Naive thymus-derived CD8-positive, alpha-beta T cell (primary cell): ENCODE measurements at places on chromosomes 1 and 21.

- DNase-seq = no peak
- H3K4me3 ChIP-seq = peak overlapping the region; percentile 59
- no peak overlapping the region for H3K27ac ChIP-seq
- peaks cover 56% of the 10 kb centered on the region for H3K27me3 ChIP-seq
- peaks cover 1% of the 10 kb centered on the region for H3K4me1 ChIP-seq
Measured at GRCh38 chr1:50332941-50333594, 90.2 kb downstream of the DMRTA2 start.

GRCh38 chr1:205476648-205477047 lies 20.8 kb upstream of the BLACAT1 start:
- H3K27me3 ChIP-seq = peaks cover 14% of the 10 kb centered on the region
- H3K4me1 ChIP-seq = peaks cover 39% of the 10 kb centered on the region
- peaks cover 5% of the 10 kb centered on the region for H3K36me3 ChIP-seq

DNA sequence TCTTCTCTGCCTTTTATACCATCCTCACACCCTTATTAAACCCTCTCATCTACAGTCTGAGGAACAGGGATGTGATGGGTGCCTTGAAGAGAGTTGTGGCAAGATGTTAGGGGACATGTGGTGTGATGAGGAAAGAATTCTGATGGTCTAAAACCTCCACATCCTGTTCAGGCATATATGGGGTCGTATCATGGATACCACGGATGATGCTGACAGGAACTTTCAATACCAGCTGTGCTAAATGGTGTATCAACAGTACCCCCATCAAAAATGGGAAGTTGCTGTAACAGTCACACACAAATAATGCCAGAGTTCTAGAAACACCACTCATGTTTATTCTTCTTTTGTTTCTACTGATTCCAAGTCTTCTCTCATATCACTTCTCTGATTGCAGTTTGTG lies 12.9 kb downstream of the OR2T6 start:
- no peak overlapping the region for H3K4me3 ChIP-seq
- peaks cover 20% of the 10 kb centered on the region for H3K27me3 ChIP-seq
- H3K27ac ChIP-seq = no peak overlapping the region
- DNase-seq = no peak
- no peaks in the 10 kb centered on the region for H3K4me1 ChIP-seq

- DNase-seq = no peak
- H3K4me1 ChIP-seq = no peaks in the 10 kb centered on the region
- no peaks in the 10 kb centered on the region for H3K36me3 ChIP-seq
- peaks cover 4% of the 10 kb centered on the region for H3K27me3 ChIP-seq
Measured at GRCh38 chr1:56469640-56470371, 109.6 kb downstream of the PLPP3 start.

DNA sequence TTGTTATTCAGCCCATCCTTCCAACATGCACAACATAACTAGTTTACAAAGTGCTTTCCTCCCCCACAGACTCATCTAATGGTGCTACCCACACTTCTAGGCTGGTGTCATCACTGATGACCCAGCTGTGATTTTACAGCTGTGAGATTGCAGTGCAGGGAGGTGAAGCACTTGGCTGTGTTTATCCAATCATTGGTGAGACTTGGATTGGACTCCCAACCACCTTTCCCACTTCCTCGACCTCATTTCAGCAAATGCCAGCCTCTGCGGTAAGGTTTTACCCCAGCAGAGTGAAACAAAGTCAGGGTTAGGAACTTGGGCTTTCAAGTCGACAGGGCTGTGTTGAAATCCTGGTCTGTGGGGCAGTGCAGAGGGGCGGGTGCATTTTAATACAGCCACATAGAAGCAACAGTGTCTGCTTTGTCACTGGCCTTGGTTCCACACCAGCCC lies 22.1 kb downstream of the ECHDC2 start:
- H3K27ac ChIP-seq = no peak overlapping the region
- H3K4me3 ChIP-seq = no peak overlapping the region
- H3K27me3 ChIP-seq = no peaks in the 10 kb centered on the region
- DNase-seq = no peak

- peak; percentile 16 for DNase-seq
- no peak overlapping the region for H3K27ac ChIP-seq
- H3K36me3 ChIP-seq = no peaks in the 10 kb centered on the region
- no peak overlapping the region for H3K4me3 ChIP-seq
- peaks cover 26% of the 10 kb centered on the region for H3K27me3 ChIP-seq
Measured at GRCh38 chr1:227449051-227449450, 114.3 kb upstream of the ZNF678 start.

GRCh38 chr1:152159144-152159543 lies at the start of gene RPTN:
Gene RPTN, minus strand, starts transcription at chr1:152159228. Its CDS starts 1,339 bp downstream, at chr1:152157889.
- no peaks in the 10 kb centered on the region for H3K4me1 ChIP-seq
- no peak for DNase-seq
- H3K27ac ChIP-seq = no peak within 1 kb of the TSS
- H3K36me3 ChIP-seq = no peaks in the 10 kb centered on the region

GRCh38 chr1:103109311-103109920 lies 1.1 kb upstream of the COL11A1 start:
- H3K4me1 ChIP-seq = peaks cover 9% of the 10 kb centered on the region
- no peak overlapping the region for H3K4me3 ChIP-seq
- DNase-seq = no peak

DNA sequence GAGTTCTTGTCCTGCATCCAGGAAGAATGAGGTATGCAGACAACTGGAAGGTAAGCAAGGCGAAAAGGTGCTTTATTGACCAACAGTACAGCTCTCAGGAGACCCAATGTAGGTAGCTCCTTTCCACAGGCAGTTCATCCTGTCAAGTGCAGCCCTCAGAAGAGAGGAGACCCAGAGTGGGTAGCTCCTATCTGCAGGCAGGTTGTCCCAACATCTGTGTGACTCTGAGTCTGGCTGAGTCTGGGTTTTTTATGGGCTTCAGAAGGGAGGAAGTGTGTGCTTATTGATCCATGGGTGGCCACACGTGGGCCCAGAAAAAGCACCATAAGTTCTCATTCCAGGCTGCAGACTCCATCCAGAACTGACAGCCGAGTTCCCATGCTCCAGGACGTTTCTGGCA lies 34.0 kb downstream of the ZNF691 start:
- H3K27me3 ChIP-seq = peaks cover 5% of the 10 kb centered on the region
- no peak overlapping the region for H3K4me3 ChIP-seq
- no peak for DNase-seq
- H3K27ac ChIP-seq = no peak overlapping the region
- no peaks in the 10 kb centered on the region for H3K36me3 ChIP-seq
- no peaks in the 10 kb centered on the region for H3K4me1 ChIP-seq

GRCh38 chr1:55441489-55441888 lies 226.3 kb upstream of the USP24 start:
- H3K4me3 ChIP-seq = no peak overlapping the region
- no peak overlapping the region for H3K27ac ChIP-seq
- no peak for DNase-seq
- H3K27me3 ChIP-seq = peaks cover 4% of the 10 kb centered on the region

- no peak within 1 kb of the TSS for H3K4me3 ChIP-seq
- no peak for DNase-seq
- H3K4me1 ChIP-seq = peaks cover 11% of the 10 kb centered on the region
- H3K36me3 ChIP-seq = no peaks in the 10 kb centered on the region
Measured at GRCh38 chr1:146021622-146022402, at the start of gene HJV. Gene HJV, minus strand, starts transcription at chr1:146021735. Its CDS starts 1,504 bp downstream, at chr1:146020231.

DNA sequence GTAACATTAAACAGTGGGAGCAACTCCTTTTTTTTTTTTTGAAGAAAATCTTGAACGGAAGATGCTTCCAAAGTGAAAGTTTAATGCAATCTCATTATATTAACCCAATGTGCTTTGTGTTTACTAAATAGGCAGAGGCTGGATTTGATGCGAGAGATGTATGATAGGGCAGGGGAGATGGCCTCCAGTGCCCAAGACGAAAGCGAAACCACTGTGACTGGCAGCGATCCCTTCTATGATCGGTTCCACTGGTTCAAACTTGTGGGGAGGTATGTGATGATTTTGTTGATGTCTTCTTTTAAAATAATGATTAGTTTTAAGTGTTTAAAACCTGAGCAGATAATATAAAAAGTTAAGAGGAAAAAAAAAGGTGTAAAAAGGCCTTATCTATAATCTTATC lies 74.2 kb upstream of the PGD start:
- DNase-seq = no peak
- H3K4me3 ChIP-seq = no peak overlapping the region

GRCh38 chr21:35581640-35582039 lies 478.7 kb downstream of the SETD4 start:
- H3K27me3 ChIP-seq = no peaks in the 10 kb centered on the region
- no peak overlapping the region for H3K27ac ChIP-seq
- no peaks in the 10 kb centered on the region for H3K4me1 ChIP-seq
- H3K36me3 ChIP-seq = no peaks in the 10 kb centered on the region
- H3K4me3 ChIP-seq = no peak overlapping the region

GRCh38 chr1:246001142-246001836 lies 505.8 kb downstream of the SMYD3 start:
- peaks cover 9% of the 10 kb centered on the region for H3K36me3 ChIP-seq
- H3K27me3 ChIP-seq = no peaks in the 10 kb centered on the region
- H3K4me3 ChIP-seq = no peak overlapping the region
- no peaks in the 10 kb centered on the region for H3K4me1 ChIP-seq
- DNase-seq = no peak

DNA sequence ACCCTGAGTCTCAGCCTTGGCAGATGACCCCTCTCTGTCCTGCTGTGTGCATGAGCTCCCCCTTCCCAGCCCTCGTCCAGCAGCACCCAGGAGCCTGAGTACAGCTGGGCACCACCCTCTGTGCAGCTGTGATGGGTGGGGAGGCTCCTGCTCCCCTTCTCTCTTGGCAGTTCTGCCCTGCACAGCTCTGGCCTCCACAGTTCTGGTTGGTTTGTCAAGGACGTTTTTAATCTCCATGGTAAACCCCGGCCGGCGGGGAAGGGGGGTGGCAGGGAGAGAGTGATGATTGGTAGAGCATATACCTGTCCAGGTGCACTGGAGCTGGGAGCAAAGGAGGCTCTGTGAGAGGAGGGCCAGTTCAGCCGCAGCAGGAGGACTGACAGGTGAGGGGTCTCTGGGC lies at the start of gene CLCNKA:
CLCNKA (plus strand) TSS at position 356 of the 400 bp plus-strand sequence. CDS start 584 bp downstream, outside the sequence.
- no peak within 1 kb of the TSS for H3K4me3 ChIP-seq
- DNase-seq = no peak
- no peaks in the 10 kb centered on the region for H3K4me1 ChIP-seq
- no peaks in the 10 kb centered on the region for H3K27me3 ChIP-seq
- H3K27ac ChIP-seq = no peak within 1 kb of the TSS
- no peaks in the 10 kb centered on the region for H3K36me3 ChIP-seq

GRCh38 chr21:38785483-38785882 lies 20.2 kb upstream of the ETS2 start:
- peaks cover 3% of the 10 kb centered on the region for H3K27me3 ChIP-seq
- no peak overlapping the region for H3K27ac ChIP-seq

DNA sequence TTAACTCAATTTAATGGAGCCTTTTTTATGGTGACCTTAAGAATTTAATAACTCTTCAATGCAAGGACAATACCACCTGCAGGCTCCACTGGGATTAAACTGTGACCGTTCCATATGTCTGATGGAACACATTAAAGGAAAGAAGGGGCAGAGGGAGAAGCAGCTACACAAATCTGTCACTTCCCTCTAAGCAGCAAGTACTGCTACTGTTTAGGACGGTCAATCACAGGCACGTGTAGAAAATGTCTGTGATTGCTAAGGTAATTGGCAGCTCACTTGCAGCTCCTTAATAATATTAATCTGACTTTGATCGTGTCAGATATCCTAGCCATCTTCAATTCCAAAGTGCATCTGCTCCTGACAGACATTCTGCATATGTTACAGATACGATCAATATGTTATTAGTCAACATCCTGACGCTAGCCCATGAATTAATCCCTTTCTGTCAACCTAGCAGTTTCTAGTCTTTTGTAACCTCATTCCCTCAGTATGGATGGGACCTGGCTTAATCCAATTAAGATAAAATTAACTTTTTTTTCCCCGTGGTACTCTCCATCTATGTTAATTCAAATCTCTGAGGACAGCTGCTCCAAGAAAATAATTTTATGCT lies 1012.4 kb downstream of the AMY1C start:
- no peak overlapping the region for H3K4me3 ChIP-seq
- no peaks in the 10 kb centered on the region for H3K36me3 ChIP-seq
- H3K27me3 ChIP-seq = no peaks in the 10 kb centered on the region
- no peak overlapping the region for H3K27ac ChIP-seq
- no peaks in the 10 kb centered on the region for H3K4me1 ChIP-seq
- no peak for DNase-seq

DNA sequence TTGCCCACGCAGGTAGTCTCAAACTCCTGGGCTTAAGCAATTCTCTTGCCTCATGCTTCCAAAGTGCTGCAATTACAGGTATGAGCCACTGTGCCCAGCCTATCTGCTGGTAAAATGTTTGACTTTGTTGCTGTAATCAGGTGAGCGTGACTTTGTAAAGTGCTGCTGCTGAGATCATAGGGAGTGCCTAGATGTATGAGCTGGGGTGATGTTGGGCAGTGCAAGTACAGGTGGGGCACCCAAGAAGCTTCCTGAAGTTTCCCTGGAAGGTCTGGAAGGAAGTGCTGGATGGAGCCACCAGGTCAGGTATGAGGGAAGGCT lies 43.1 kb downstream of the KIF21B start:
- no peaks in the 10 kb centered on the region for H3K4me1 ChIP-seq
- peaks cover 90% of the 10 kb centered on the region for H3K36me3 ChIP-seq
- no peak overlapping the region for H3K4me3 ChIP-seq
- DNase-seq = no peak
- no peaks in the 10 kb centered on the region for H3K27me3 ChIP-seq
- no peak overlapping the region for H3K27ac ChIP-seq

DNA sequence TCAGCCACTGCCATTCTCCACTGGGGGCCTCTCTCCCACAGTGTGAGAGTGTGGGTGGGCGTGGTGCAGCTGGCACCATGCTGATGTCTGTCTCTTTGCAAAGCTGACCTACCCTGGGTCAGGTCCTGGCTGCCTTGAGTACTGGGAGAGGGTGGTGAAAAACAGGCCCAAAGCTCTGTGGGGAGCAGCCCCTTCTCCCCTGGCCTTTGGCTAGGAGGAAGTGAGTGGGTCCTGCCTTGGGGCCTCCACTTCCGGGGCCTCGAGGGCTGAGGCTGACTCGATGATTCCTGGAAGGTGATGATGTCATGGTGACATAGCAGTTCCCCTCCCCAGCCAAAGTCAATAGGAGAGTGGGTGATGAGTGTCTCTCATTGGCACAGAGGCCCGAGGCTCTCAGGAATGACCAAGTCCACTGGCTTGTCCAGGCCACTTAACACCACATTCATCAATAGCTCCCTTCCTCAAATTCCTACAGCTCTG lies 53.0 kb downstream of the IER5 start:
- no peak overlapping the region for H3K27ac ChIP-seq
- DNase-seq = no peak
- H3K27me3 ChIP-seq = peaks cover 9% of the 10 kb centered on the region
- no peaks in the 10 kb centered on the region for H3K36me3 ChIP-seq
- H3K4me3 ChIP-seq = no peak overlapping the region
- H3K4me1 ChIP-seq = peaks cover 53% of the 10 kb centered on the region

DNA sequence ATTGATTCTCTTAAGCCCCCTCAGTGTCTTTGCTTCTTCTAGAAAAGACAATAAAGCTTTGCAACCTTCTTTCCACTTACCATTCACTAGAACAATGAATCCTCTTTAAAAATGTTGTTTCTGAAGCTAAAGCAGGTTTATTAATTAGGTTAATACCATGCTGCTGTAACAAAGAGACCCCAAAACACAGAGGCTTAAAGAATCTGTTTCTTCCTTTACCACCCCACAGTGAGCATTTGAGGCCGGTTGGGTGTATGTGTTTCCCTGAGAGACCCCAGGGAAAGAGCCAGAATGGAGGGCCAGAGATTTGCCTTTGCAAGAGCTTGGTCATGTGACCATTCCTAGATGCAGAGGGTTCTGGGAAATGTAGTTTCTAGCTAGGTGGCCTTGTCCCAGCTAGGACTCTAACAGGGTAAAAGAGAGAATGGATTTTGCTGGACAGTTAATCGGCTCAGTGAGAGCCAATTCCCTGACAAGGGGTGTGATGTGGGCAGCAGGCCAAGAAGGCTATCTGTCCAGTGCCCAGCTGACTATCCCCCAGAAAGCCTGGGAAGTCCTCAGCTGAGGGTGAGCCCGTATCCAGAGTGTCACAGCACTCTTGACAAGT lies 191.8 kb upstream of the TMEM51 start:
- no peaks in the 10 kb centered on the region for H3K36me3 ChIP-seq
- H3K27ac ChIP-seq = no peak overlapping the region
- DNase-seq = no peak
- H3K4me3 ChIP-seq = no peak overlapping the region
- no peaks in the 10 kb centered on the region for H3K27me3 ChIP-seq
- H3K4me1 ChIP-seq = no peaks in the 10 kb centered on the region
